ENCODE measurements at places on chromosomes 13 and 19. TPM values are rescaled to one million over a fixed set of nuclear protein-coding genes. Genes with fewer than 3 reads are reported as not detected.

Gene KIR3DL1
- polyA plus RNA-seq = not detected

Gene CLEC11A
- polyA plus RNA-seq = 18.4 TPM

Gene SRRM5
- not detected for polyA plus RNA-seq

Gene GPR4
- polyA plus RNA-seq = 0.25 TPM

Gene CERS1
- polyA plus RNA-seq = 21.7 TPM

Gene GPC5
- 5.0 TPM for polyA plus RNA-seq

Gene CEACAM3
- not detected for polyA plus RNA-seq

Gene KIR2DL3
- polyA plus RNA-seq = not detected

Gene SLITRK5
- polyA plus RNA-seq = 4.3 TPM

Gene COPE
- 419 TPM for polyA plus RNA-seq

Gene SCN1B
- polyA plus RNA-seq = 1.5 TPM

Gene SIGLEC5
- polyA plus RNA-seq = not detected

Gene MEIS3
- 357 TPM for polyA plus RNA-seq

Gene ERICH6B
- polyA plus RNA-seq = not detected

Gene RFPL4AL1
- polyA plus RNA-seq = not detected

Gene ASPDH
- not detected for polyA plus RNA-seq

Gene RAB11B
- polyA plus RNA-seq = 84.2 TPM

Gene GJA3
- polyA plus RNA-seq = not detected

Gene ATP12A
- not detected for polyA plus RNA-seq

Gene TRIM28
- 256 TPM for polyA plus RNA-seq

Gene TMEM150B
- polyA plus RNA-seq = not detected

Gene PLIN5
- 1.3 TPM for polyA plus RNA-seq

Gene C19orf73
- polyA plus RNA-seq = 8.4 TPM

Gene ATXN8OS
- polyA plus RNA-seq = 0.33 TPM

Gene ZNF850
- 0.84 TPM for polyA plus RNA-seq

Gene MBD3L3
- polyA plus RNA-seq = not detected

Gene PIP5K1C
- 7.1 TPM for polyA plus RNA-seq

Gene DKKL1
- polyA plus RNA-seq = 2.8 TPM

Gene DBP
- 1.0 TPM for polyA plus RNA-seq

Gene ZNF566
- 29.3 TPM for polyA plus RNA-seq

Gene SMIM44
- not detected for polyA plus RNA-seq

Gene GPR180
- polyA plus RNA-seq = 5.5 TPM

Gene CYP4F2
- 0.36 TPM for polyA plus RNA-seq

Gene ZNF578
- 0.47 TPM for polyA plus RNA-seq

Gene HSPBP1
- 86.8 TPM for polyA plus RNA-seq

Gene FFAR3
- polyA plus RNA-seq = not detected

Gene PALM3
- polyA plus RNA-seq = not detected

Measured in neural cell (in vitro differentiated cells).